ENCODE measurements at places on chromosomes 5 and 9.

GRCh38 chr5:50420343-50420935 lies 20.6 kb downstream of the EMB start:
- no peak for DNase-seq

DNA sequence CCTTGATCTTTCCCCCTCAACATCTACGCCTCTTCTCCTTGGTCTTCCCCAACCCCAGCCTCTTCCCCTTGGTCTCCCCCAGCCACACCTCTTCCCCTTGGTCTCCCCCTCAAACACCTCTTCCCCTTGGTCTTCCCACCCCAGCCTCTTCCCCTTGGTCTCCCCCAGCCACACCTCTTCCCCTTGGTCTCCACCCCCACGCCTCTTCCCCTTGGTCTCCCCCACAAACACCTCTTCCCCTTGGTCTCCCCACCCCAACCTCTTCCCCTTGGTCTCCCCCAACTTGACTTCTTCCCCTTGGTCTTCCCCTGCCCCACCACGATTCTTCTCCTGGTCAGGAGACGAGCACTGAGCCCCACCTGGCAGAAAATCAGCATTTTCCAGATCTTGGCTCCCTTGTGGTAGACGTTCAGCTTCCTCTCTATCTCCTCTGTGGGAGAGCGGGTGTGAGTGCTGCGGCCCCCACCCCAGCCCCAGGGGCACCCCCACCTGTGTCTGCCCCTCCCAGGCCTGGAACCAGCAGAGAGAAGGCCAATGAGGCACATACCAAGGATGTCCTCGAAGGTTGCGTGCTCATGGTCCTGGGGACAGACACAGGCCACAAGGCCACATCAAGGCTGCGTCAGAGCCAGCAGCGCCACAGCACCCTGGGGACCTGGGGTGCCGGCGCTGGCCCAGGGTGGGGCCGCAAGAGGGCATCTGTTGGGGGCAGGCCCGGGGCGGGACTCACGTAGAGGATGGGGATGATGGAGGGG lies 7.0 kb downstream of the NSMF start:
- no peak for DNase-seq

DNA sequence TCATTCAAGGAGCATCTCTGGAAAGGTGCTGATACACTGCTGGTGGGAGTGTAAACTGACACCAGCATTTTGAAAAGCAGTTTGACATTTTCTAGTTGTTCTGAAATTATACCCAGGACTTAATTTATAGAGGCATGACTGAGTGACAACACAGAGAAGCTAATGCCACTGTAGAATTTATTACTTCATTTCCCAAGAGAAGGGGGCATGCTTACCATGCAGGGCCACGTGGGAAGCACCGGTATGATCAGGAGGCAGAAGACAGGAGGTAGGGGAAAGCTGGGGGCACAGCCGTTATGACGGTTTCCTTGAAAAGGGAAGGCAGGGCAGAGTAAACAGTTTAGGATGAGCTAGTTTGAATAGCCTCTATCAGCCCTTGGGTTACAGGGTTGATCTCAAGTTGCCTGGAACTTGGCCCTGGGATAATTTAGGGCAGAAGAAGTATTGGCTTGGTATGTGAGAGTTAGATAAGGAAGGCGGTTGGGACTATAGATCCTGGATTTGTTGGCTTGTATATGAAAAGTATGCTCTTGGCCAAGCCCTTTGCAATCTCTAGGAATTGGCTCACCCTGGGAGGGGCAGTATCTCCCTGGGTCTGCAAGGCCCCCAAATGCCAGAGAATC lies 305.7 kb downstream of the ENC1 start:
- no peak for DNase-seq

DNA sequence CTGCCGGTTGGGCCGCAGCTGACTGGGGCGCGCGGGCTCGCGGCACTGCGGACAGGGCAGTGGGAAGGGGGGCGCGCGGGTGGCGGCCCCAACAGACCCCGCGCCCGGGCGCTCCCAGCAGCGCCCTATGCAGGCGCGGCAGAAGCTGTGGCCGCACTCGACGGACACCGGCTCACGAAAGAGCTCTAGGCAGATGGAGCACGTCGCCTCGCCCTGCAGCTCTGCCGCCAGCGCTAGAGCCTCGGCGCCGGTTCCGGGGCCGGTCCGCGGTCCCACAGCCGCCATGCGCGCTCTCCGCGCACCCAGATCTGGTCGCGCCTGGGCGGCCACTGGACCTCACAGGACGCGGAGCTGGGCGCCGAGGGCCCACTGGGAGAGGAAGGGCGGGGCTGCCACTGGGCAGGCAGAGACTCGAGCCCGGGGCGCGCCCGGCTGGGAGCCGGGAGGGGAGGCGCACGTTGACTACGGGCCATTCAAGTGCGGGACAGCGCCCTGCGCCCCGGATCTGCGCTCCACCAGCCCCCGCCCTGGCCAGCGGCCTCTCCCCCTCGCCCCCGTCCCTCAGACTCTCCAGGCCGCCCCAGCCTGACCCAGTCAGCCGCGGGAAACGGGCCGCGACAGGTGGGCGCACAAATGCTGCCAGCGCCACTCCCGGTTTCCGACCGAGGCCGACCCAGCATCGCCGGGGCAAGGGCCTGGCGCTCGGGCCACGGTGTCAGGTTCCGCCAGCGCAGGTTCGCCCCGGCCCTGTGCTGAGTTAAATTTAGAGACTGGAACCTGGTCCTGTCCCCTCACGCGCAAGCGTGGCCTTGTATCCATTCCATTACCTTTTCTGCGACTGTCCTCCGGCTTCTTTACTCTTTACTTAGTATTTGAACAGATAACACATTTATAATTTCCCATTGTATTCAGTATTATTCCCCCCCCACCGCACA lies at the start of gene TRIM7:
Gene TRIM7 (minus strand): TSS at position 371 of the 935 bp plus-strand sequence. CDS start 86 bp downstream, at position 285.
- no peak for DNase-seq

- DNase-seq = no peak
These were observed 245.0 kb upstream of the ACTBL2 start for GRCh38 chr5:57727591-57727990.

- no peak for DNase-seq
These were observed 45.1 kb downstream of the TGFBI start for GRCh38 chr5:136073714-136074529.

- no peak for DNase-seq
These were observed 83.4 kb downstream of the PAPPA start for GRCh38 chr9:116236979-116237378.

GRCh38 chr9:131635285-131635684 lies 90.0 kb downstream of the PRRT1B start:
- DNase-seq = no peak

- DNase-seq = no peak
These were observed 217.9 kb downstream of the SPATA31D1 start for GRCh38 chr9:82206490-82206889.

DNA sequence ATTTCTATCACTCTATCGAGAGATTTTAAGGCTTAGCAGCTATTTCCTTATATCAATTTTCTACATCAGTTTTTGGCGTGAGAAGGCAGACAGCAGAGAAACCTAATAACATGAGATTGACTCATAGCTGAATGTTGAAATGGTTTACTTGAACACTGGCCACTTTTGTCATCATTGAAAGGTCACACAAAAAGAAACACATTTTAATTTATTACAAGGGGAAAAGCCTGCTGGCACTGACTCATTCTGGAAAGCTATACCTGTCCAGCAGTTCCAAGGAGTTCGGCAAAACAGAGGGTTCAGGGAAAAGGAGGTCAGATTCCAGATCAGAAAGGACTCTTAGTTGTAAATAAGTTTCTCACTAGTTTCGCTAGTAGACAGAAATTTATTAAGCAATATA lies 566.4 kb downstream of the DNAH5 start:
- DNase-seq = no peak

DNA sequence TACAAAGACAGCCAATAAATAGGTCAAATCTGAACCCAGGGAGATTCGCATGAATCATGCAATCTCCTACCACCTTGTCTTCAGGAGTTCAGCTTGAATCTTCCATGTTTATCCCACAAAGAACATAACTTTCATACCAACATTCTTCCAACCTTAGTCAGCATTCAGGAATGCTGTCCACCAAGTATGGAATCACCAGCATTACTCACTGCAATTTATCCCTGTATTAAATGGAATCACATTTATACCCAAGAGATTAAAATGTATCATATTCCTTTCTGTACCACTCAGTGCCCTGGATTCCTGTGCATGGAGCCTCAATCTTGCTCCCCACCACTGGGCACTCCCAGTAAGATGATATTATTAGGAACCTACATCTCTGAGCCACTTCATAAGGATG lies 162.6 kb downstream of the GLIS3 start:
- no peak for DNase-seq

GRCh38 chr5:9160747-9161146 lies 385.1 kb downstream of the SEMA5A start:
- no peak for DNase-seq

DNA sequence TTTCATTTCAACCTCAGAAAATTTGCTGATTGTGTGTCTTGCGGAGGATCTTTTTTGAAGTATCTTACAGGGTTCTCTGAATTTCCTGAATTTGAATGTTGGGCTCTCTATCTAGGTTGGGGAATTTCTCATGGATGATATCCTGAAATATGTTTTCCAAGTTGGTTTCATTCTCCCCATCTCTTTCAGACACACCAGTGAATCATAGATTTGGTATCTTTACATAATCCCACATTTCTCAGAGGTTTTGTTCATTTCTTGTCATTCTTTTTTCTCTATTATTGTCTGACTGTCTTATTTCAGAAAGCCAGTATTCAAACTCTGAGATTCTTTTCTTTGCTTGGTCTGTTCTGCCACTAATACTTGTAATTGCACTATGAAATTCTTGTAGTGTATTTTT lies 456.9 kb downstream of the PRELID2 start:
- DNase-seq = no peak

- DNase-seq = no peak
These were observed 532.4 kb downstream of the TLR4 start for GRCh38 chr9:118236625-118237024.
